Activated naive CD4-positive, alpha-beta T cell treated with anti-CD3 and anti-CD28 coated beads, Interleukin-2, amount 50 U/mL, for 72 hours (primary cell): ENCODE measurements at places on chromosomes 16 and 17. TPM values are rescaled to one million over a fixed set of nuclear protein-coding genes. Genes with fewer than 3 reads are reported as not detected.

ITGAL gene
- 297 TPM for total RNA-seq

TTYH2 gene
- 2.2 TPM for total RNA-seq

GRCh38 chr17:29619251-29619650 is 3.5 kb downstream of the CORO6 start:
- DNase-seq: no peak

- no peak for DNase-seq
Observed at GRCh38 chr17:77753691-77754245, 204.7 kb upstream of the TNRC6C start.

DNA sequence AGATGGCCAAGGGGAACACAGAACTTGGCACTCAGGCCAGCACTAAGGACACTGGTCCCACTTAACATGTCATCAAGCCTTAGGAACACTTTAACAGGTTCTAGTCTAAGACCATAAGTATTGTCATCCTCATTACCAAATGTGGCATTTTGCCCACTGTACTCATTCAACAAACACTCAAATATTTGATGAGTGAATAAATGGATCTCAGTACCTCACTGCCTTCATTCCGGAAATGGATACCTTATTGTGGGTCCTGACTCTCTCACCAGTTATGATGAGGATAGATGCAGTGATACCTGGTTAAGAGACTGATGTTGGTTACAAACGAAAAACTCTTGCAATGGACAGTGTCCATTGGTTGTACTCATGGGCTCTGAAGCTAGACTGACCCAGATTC is 455.2 kb upstream of the DYNLRB2 start:
- no peak for DNase-seq

- DNase-seq: no peak
Observed at GRCh38 chr16:82641336-82641984, 14.7 kb downstream of the CDH13 start.

- no peak for DNase-seq
Observed at GRCh38 chr16:9966569-9967157, 215.6 kb downstream of the GRIN2A start.

GRCh38 chr17:29240968-29241963 is 5.4 kb upstream of the CRYBA1 start:
- DNase-seq: no peak

DNA sequence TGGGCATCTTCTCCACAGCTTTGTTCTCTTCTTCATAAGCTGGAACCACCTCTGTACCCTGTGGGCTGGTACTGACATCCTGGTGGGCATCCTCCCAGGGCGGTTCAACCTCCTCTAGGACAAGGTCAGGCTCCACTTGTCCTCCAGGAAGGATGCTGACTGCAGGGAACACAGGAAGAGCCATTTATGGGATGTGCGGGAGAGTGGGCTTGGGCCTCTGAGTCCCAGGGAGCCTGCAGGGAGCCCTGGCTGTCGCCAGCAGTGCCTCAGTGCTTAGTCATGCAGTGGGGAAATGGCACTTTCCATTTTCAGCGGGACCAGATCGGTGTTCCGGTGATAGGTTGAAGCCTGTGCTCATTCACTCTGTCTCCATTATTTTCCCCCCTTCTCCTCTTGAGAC is 20.5 kb downstream of the CNGB1 start:
- DNase-seq: no peak
